CD4-positive, CD25-positive, alpha-beta regulatory T cell (primary cell): ENCODE measurements at places on chromosomes 13 and 19. TPM values are rescaled to one million over a fixed set of nuclear protein-coding genes. Genes with fewer than 3 reads are reported as not detected.

DNA sequence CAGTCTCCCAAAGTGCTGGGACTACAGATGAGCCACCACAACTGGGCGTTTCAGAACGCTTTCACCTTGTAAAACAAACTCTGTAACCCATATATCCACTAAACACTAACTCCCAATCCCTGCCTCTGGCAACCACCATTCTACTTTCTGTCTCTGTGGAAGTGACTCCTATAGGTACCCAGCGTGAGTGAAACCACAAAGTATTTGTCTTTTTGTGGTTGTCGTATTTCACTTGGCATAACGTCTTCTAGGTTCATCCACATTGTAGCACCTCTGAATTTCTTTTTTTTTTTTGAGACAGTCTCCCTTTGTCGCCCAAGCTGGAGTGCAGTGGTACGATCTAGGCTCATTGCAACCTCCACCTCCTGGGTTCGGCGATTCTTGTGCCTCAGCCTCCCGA is 44.8 kb downstream of the BRD4 start:
- no peak for DNase-seq

DNA sequence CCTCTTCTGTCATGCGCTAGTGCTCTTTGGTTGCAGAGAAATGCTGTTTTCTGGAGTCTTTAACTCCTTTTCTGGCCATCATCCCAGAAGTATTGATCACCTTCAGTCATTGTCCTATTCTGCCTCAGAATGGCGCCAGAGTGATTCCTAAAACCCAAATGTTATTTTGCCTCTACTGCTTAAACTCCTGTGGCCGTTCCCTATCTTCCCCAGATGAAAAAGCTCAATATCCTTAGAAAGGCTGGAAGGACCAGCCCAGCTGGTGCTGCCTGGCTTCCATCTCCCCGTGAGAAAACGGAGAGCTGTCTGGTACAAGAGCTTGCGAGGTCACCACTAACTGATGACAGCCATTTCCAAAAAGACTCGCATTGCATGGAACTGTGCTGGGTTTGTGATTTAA is 179.1 kb downstream of the RBM26 start:
- no peak for DNase-seq

GRCh38 chr19:12092956-12093355 is 28.4 kb downstream of the ZNF844 start:
- no peak for DNase-seq

DNA sequence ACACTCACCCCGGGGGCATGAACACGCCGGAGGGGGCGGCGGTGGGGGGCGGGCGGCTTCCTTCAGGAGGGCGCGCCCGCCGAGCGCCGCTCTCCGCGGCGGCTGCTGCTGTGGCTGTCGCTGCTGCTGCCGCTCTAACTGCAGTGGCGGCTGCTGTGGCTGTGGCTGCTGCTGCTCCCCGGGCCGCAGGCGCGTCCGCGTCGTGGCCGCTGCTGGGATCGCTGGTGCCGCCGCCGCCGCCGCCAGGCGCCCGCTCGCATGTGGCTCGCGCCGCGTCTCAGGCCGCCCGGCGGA is at the start of gene BBC3:
BBC3 (minus strand) TSS at position 279 of the 294 bp plus-strand sequence. CDS start 2,768 bp downstream, outside the sequence.
- no peak for DNase-seq

GRCh38 chr13:97797553-97797952 is 155.9 kb upstream of the IPO5 start:
- no peak for DNase-seq

DNA sequence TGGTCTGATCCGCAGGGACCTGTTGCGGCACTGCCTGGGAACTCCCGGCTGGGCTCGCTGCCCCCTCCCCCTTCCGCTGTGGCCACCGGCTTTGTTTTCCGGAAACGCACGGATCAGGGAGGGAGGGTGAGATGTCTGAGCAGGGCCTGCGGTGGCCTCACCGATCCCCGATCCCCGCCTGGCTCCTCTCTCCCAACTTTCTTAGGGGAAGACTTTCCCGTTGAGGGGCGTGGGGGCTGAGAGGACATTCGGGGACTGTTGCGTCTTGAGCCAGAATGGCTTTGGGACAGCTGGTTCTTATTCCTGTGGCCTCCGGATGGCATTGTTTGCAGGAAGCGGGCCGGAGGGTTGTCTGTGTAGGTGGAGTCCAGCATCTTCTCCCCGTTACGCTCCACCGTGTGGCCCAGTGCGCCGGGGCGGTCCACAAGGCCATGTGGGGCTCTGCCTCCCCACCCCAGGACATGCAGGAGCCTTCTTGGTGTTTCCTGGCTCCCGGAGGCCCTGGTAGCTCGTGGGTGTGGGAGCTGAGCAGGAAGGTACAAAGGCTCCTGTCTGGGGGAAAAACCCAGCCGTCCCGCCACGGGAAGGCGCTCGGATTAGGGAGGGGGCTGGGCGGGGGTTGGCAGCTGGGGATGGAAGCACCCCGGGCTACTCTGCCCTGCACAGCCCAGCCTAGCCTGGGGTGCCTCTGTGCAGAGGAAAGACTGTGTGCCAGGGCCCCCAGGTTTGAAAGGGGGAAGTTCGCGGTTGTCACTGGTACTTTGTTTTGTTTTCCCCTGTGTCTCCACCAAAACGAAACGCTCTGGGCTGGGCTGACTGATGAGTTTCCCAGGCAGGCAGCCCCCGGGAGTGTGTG is 1.3 kb downstream of the CSNK1G2 start:
- peak; percentile 59 for DNase-seq

DNA sequence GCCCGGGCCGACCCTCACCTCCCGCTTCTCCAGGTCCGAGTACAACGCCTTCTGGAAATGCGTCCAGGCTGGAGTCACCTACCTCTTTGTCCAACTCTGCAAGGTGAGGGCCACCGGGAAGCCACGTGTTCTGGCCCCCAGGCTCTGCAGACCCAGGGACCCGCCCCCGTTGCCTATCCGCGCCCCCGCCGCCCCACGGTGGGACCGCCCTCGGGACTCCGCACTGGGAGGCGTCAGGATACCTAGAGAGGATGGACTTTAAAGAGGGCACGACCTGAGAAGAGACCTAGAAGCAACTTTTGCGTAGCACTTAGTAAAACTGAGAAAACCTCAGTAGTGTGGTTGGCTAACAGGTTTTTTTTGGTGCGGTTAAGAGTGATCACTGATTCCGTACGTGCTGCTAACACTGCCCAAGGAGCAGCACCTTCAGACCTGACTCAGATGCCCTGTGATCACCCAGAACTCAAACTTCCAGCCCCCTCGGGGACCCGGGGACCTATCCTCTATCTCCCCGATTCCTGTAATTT is 492 bp downstream of the TMEM147 start:
- peak; percentile 32 for DNase-seq

- DNase-seq: no peak
These were observed 6.4 kb downstream of the ACTMAP start for GRCh38 chr19:40743926-40744325.

DNA sequence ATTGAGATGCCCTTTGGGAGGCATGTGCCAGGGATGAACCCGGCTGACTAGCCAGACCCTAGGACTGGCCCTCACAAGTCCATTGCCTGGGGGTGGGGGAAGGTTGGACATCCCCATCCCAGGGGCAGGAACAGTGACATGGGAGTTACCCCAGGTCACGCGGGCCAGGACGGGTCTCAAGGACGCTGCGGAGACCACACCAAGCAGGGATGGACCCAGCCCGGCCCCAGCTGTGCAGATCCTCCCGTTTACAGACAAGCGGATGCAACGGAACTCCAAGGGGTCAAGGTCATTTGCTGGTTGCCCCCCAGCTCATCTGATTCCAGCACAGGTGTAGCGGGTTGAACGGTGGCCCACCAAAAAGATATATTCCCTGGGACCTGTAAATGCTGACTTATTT is 20.0 kb downstream of the F2RL3 start:
- DNase-seq: no peak

- no peak for DNase-seq
These were observed 813 bp upstream of the ZNF296 start for GRCh38 chr19:45076851-45077730.

- peak; percentile 11 for DNase-seq
These were observed at the start of gene KEAP1 for GRCh38 chr19:10503002-10503789. KEAP1 (minus strand) TSS chr19:10503356; CDS start chr19:10500033, 3,323 bp downstream.

DNA sequence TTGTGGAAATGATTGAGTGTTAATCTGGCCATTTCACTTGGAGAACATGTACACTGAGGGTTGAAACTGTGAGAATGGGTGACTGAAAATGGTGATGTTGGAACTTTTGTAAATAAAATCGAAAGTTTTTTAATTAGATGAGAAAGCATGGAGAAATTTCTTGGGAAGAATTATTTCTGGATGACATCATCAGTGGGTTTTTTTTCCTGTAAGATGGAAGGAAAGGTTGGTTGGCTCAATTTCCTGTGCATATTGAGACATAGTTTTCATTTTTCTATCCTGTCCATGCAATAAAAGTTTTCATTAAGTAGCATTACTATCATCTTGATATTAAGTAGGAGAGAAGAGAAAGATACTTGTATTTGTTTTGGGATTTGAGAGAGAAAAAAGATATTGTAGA is 120.6 kb upstream of the HTR2A start:
- DNase-seq: no peak

GRCh38 chr13:31399690-31400089 is 199.9 kb downstream of the B3GLCT start:
- DNase-seq: no peak

GRCh38 chr19:2922987-2923386 is 21.8 kb downstream of the ZNF77 start:
- no peak for DNase-seq

GRCh38 chr13:31699650-31700049 is 39.7 kb upstream of the RXFP2 start:
- no peak for DNase-seq

- peak; percentile 96 for DNase-seq
These were observed 16.6 kb downstream of the SIGLEC8 start for GRCh38 chr19:51441410-51442390.

DNA sequence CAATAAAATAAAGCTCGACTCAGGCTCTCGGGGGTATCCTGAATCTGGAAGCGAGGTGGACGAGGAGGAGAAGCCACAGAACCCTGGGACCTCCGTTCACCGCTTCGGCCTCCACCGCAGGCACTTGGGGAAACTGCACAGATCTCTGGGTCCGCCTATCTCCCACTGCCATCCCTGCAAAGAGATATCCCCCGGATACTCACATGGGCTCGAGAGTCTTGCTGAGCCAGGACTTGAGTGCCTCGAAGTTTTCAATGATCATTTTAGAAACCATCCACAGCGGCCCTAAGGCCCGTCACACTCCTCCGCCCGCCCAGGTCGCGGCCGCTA is 589 bp downstream of the RBM26 start:
- DNase-seq: no peak

DNA sequence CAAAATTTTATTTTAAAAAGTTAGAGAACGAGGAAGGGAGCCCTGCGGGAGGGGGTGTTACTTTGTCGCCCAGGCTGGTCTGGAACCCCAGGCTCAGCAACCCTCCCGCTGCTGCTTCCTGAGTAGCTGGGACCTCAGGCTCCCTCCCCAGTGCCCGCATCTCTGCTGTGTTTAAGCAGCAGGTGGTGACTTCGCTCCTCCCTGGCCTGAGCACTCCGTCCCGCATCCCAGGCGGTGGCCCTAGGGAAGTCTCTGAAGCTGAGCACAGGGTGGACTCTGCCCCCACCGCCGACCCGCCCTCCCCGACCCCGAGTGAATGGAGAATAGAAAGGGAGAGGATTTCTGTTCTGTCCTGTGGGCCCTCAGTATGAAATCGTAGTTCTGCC is 30.5 kb downstream of the ZNF701 start:
- no peak for DNase-seq

GRCh38 chr13:75641026-75641425 is 4.9 kb downstream of the LMO7 start:
- DNase-seq: no peak

DNA sequence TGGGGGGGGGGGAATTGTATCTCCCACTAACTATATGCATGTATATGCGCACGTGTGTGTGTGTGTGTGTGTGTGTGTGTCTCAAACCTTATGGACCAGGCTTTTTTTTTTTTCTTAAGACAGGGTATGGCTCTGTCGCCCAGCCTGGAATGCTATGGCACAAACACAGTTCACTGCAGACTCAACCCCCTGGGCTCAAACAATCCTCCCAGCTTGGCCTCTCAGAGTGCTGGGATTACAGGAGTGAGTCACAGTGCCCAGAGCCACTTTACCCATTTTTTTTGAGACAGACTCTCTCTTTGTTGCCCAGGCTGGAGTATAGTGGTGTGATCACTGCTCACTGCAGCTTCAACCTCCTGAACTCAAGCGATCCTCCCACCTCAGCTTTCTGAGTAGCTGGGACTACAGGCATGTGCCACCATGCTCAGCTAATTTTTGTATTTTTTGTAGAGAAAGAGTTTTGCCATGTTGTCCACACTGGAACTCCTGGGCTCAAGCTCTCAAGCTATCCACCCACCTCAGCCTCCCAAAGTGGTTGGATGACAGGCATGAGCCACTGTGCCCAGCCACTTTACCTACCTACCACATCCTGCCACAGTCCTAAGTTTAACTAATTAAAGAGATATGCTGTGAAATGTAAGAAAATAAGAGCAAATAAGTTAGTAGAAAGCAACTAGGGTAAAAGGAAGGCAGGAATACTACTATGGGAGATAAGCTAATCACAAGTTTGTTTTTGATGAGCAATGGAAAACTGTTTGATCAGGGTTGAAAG is 2.4 kb downstream of the ZMYM5 start:
- peak; percentile 19 for DNase-seq

- DNase-seq: no peak
These were observed 112.1 kb downstream of the LACC1 start for GRCh38 chr13:43991773-43992201.

DNA sequence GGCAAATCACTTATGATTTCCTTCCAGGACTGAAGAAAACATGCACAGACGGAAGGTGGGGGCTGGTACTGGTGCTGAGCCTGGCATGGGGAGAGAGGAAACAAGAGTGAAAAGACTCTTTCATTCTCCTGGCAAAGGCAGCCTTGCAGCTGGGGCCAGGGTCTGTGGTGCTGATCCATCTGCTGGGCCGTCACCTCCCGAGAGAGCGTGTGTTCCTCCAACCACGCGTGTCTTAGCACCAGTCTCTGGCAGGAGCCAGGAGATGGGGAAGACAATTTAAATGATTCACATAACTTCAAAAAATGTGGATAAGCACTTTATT is 23.9 kb upstream of the SPART start:
- no peak for DNase-seq

DNA sequence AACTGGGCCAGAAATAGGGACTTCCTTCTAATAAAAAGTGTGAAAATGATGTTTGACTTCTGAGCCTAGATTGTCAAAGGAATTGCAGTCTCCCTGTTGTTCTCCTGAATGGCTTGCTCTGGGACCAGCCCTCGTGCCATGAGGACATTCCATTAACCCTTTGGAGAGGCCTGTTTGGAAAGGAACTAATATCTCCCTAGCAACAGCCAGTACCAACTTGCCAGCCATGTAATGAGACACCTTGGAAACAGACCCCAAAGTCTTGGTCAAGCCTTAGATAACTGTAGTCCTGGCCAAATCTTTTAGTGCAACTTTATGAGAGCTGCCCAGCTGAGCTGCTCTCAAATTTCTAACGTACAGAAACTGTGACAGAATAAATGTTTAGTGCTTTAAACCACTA is 8.2 kb upstream of the SIAH3 start:
- DNase-seq: no peak

Gene TUBA3C
- not detected for total RNA-seq

Gene CEACAM20
- total RNA-seq: not detected

Gene IZUMO2
- total RNA-seq: not detected

Gene SGCG
- not detected for total RNA-seq

Gene SYNGR4
- not detected for total RNA-seq

Gene ZNF480
- total RNA-seq: 7.0 TPM

Gene CCDC194
- total RNA-seq: 1.3 TPM

Gene ZNF440
- 13.1 TPM for total RNA-seq

Gene DIAPH3
- 0.57 TPM for total RNA-seq

Gene ZNF432
- 16.8 TPM for total RNA-seq

Gene PABPC3
- 0.22 TPM for total RNA-seq
